Activated CD4-positive, alpha-beta memory T cell treated with anti-CD3 and anti-CD28 coated beads, Interleukin-2, amount 10 ng/mL, durations not matched to agents 7 days and 5 days (primary cell): ENCODE measurements at places on chromosomes 16 and 17. TPM values are rescaled to one million over a fixed set of nuclear protein-coding genes. Genes with fewer than 3 reads are reported as not detected.

The CHST6 gene
- not detected for total RNA-seq

DNA sequence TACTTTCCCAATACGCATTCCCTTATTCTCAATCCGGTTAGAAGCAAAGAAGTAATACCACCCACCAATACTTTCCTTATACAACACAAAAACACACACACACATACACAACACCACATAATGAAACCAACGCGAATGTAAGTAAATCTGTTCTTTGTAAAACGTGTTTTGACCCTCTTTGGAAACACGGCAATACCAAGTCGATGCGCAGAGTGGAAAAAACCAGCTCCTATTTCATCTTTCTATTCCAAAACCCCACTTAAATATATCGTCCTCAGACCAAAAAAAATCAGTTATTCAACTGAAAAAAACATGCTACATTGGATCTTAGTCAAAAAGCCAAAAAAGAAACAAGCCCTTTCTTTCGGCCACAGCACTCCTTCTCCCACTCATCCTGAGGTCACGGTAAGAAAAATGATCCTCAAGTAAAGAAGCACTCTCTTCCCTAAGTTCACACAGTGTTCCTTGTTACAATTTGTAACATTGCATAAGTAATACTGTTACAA is 31.0 kb upstream of the ARL4D start:
- peak; percentile 57 for DNase-seq
- H3K27ac ChIP-seq = peak overlapping the region; percentile 99
- peaks cover 52% of the 10 kb centered on the region for H3K4me1 ChIP-seq
- no peaks in the 10 kb centered on the region for H3K36me3 ChIP-seq
- H3K27me3 ChIP-seq = no peaks in the 10 kb centered on the region

The CCL11 gene
- not detected for total RNA-seq

GRCh38 chr16:10752843-10753523 is 9.3 kb downstream of the NUBP1 start:
- no peak for DNase-seq
- H3K36me3 ChIP-seq = peaks cover 40% of the 10 kb centered on the region
- H3K4me3 ChIP-seq = no peak overlapping the region
- H3K27me3 ChIP-seq = no peaks in the 10 kb centered on the region
- H3K27ac ChIP-seq = no peak overlapping the region

GRCh38 chr17:11495613-11496012 is 102.7 kb upstream of the DNAH9 start:
- H3K27me3 ChIP-seq = no peaks in the 10 kb centered on the region
- H3K4me1 ChIP-seq = no peaks in the 10 kb centered on the region
- no peak overlapping the region for H3K4me3 ChIP-seq

- H3K36me3 ChIP-seq = no peaks in the 10 kb centered on the region
- H3K27me3 ChIP-seq = peaks cover 17% of the 10 kb centered on the region
- H3K4me3 ChIP-seq = no peak overlapping the region
- H3K27ac ChIP-seq = no peak overlapping the region
- no peak for DNase-seq
- H3K4me1 ChIP-seq = peaks cover 10% of the 10 kb centered on the region
Observed at GRCh38 chr16:4962716-4963115, 4.6 kb downstream of the SEC14L5 start.

GRCh38 chr16:8899709-8900317 is 17.7 kb downstream of the LITAFD start:
- no peak overlapping the region for H3K4me3 ChIP-seq
- H3K27me3 ChIP-seq = no peaks in the 10 kb centered on the region
- no peaks in the 10 kb centered on the region for H3K4me1 ChIP-seq
- DNase-seq = no peak
- peaks cover 83% of the 10 kb centered on the region for H3K36me3 ChIP-seq

GRCh38 chr16:30459456-30459855 is 13.1 kb upstream of the ITGAL start:
- peaks cover 69% of the 10 kb centered on the region for H3K4me1 ChIP-seq
- no peak for DNase-seq
- no peak overlapping the region for H3K4me3 ChIP-seq

DNA sequence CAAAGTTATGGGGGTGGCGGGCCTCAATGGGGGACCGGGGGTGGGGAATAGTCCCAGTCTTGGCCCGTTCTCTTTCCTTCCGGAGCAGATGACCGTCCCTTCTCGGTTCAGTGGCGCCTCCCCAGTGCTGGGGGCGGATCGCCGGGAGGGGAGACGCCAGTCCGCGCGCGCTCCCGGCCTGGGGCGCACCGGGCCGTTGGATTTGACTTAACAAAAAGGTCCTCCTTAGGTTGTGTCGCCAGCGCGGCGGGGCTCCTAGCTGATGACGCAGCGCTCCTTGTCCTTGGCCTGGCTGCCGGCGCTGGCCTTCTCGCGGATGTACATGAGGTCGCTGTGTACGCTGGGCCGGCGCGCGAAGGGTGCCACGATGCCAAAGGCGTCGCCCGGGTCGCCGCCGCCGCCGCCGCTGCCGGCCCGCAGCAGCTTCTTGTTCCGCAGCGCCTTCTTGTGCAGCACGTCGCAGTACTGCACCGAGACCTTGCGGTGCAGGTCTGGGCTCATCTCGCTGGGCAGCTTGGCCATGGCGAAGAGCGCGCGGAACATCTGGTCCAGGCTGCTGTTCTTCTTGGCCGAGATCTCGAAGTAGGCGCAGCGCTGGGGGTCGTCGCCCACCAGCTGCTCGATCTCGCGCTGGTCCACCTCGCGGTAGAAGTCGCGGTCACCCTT is 1.2 kb downstream of the RASD1 start:
- no peak for DNase-seq
- H3K4me3 ChIP-seq = peak overlapping the region; percentile 47
- H3K27ac ChIP-seq = no peak overlapping the region
